ENCODE measurements at places on chromosomes 2 and 18.

DNA sequence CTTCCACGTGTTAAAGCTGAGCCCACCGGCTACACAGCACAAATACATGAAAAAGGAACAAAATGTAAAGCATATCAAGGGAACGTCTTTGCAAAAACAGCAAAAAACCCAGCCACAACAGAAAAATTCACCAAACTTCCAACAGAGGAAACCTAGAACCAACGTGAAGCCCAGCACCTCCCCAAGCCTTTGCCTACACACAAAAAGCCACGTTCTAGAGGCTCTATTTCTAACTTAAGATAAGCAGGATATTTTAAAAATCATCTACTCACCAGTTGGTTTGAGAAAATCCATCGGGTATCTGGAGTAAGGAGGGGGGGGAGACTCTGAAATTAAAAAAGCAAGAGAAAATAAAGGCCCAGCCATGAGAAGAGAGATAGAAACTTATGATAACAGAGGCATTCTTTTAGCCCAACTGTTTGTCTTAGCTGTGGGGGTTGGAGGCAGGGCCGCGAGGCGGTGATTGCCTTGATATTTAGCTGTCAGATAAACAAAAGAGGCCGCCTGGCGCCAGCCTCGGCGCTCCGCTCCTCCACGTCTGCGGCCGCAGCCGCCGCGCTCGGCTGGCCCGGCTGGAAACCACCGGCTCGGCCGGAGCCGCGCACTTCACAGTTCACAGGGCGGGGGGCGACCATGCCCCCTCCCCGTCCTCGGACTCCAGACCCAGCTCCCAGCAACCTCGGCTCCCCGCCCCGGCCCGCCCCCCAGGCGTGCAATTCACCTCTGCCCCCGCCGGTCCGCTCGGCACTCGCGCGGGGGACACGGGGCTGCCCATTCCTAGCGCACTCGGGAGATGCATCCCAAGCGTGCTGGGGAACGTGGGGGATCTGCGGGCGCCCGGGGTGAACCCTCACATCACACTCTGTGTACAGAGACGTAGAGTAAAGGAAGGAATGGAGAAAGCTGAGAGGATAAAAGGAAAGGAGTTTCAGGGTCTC lies 2.4 kb downstream of the SMAD7 start:
- DNase-seq: peak; percentile 84

- DNase-seq: no peak
Observed at GRCh38 chr2:43675646-43676321, 445 bp downstream of the C1GALT1C1L start.

DNA sequence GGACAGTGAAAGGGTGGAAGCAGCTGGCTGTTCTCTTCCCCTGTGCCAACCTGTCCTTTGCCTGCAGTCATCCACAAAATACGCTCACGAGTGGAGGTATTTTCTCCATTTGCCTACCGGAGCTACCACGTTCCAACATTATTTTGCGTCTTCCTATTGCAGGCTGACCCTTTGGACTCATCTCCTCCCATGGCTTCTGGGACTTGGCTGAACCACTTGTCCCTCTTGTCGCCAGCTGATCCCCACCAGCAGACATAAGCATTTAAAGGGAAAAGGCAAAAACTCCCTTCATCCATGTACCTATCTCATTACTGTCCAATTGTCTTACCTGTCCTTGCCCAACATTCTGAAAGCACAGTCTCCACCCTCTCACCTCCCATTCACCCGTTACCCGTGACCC lies 13.0 kb downstream of the C2orf74 start:
- DNase-seq: no peak

- no peak for DNase-seq
Observed at GRCh38 chr2:96409081-96409819, 73.7 kb downstream of the NCAPH start.

- DNase-seq: no peak
Observed at GRCh38 chr2:28413152-28413898, 20.7 kb downstream of the FOSL2 start.

DNA sequence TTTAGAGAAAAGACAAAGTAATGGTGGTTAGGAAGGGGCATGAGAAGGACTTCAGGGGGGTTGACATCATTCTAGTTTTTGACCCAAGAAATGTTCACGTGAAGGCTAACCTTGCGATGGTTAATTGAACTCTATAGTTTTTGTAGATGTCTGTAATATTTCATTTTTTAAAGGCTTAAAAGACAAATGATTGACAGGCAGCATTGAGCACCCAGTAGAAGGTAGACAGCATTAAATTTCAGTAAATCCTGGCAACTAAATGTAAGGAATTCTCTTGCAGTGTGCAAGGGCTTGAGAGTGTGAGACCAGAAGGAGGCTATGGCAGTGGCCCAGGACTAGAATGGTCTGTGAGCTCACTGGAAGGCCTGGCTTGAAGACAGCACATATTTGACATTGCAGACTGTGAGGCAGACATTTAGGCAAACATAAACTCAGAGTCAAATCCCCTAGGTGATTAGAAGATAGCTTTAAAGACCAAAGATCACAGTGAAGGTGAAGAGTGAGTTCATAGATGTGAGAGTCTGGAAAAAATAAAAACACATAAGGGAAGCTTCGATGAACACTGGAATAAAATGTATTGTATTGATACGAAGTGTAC lies 100.1 kb upstream of the MAP4K4 start:
- DNase-seq: no peak

GRCh38 chr18:67218556-67218955 lies 298.0 kb downstream of the DSEL start:
- no peak for DNase-seq

- DNase-seq: no peak
Observed at GRCh38 chr18:37219257-37219656, 346.3 kb downstream of the CELF4 start.

- no peak for DNase-seq
Observed at GRCh38 chr2:180614776-180615175, 365.6 kb upstream of the UBE2E3 start.

GRCh38 chr2:72148837-72149555 lies 1.3 kb upstream of the CYP26B1 start:
- peak; percentile 63 for DNase-seq
